Stimulated activated CD4-positive, alpha-beta T cell treated with anti-CD3 and anti-CD28 coated beads, Interleukin-4, amount 100 ng/mL, for 24 hours (primary cell): ENCODE measurements at places on chromosomes 11 and 22.

- no peak for DNase-seq
Measured at GRCh38 chr22:26542831-26543230, 30.6 kb upstream of the TFIP11 start.

- DNase-seq = no peak
Measured at GRCh38 chr11:14253421-14253820, 105.6 kb downstream of the RRAS2 start.

- DNase-seq = no peak
Measured at GRCh38 chr11:5809122-5809519, 397 bp downstream of the OR52N2 start.

DNA sequence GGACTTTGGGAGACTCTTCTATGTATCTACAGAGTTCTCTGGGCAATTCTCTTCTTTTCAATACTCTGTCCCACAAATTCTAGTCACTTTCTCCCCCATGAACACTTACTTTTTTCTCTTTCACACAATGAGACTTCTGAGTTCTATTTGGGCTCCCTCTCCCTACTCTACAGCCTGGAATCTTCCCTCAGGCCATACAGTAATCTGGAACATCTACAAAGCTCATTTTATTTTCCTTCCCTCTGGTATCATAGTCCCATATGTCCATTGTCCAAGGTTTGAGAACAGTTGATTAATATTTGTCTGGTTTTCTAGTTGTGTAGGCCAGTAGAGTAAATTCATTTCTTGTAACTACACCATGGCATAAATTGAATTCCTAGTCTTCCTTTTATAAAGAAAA lies 544.6 kb upstream of the RAG2 start:
- no peak for DNase-seq

DNA sequence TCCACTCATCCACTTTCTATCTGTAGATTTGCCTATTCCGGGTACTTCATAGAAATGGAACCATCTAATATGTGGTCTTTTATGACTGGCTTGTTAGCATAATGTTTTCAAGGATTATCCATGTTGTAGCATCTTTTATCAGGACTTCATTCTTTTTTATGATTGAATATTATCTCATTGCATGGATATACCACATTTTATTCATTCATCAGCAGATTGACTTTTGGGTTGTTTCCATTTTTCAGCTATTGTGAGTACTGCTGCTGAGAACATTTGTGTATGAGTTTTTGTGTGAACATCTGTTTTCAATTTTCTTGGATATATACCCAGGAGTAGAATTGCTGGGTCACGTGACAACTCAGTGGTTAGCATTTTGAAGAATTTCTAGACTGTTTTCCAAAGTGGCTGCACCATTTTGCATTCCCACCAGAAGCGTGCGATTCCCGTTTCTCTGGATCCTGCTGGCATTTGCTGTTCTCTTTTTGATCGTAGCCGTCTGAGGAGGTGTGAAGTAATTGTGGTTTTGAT lies 8.9 kb downstream of the DERL3 start:
- no peak for DNase-seq

- DNase-seq = no peak
Measured at GRCh38 chr22:45966895-45967365, 10.0 kb downstream of the WNT7B start.
